ENCODE measurements at places on chromosomes 13 and 19. TPM values are rescaled to one million over a fixed set of nuclear protein-coding genes. Genes with fewer than 3 reads are reported as not detected.

Gene INAFM1
- 1.1 TPM for total RNA-seq

Gene SH2D3A
- 0.32 TPM for total RNA-seq

Gene DLEU7
- under 0.01 TPM for total RNA-seq

Gene SYT5
- total RNA-seq = not detected

Gene AP3D1
- 71.7 TPM for total RNA-seq

Gene PRRG2
- 3.7 TPM for total RNA-seq

Gene FGF14
- total RNA-seq = 0.88 TPM

Gene TMEM190
- total RNA-seq = not detected

Gene TEX29
- 0.44 TPM for total RNA-seq

Gene CEACAM4
- total RNA-seq = not detected

Gene GRIK5
- total RNA-seq = not detected

Gene RTBDN
- total RNA-seq = not detected

Gene NEK5
- total RNA-seq = 0.31 TPM

Gene CLEC17A
- not detected for total RNA-seq

Gene FUT6
- not detected for total RNA-seq

Gene VSTM1
- not detected for total RNA-seq

Gene SELENOV
- not detected for total RNA-seq

Gene ZNF296
- total RNA-seq = 0.13 TPM

Gene SIAH3
- not detected for total RNA-seq

Gene GGN
- 0.13 TPM for total RNA-seq

Gene ZGLP1
- total RNA-seq = 0.44 TPM

Gene IL17D
- total RNA-seq = 4.0 TPM

Gene PCDH17
- 5.8 TPM for total RNA-seq

Gene ZNF761
- total RNA-seq = 11.4 TPM

Gene APOC4
- total RNA-seq = not detected

Gene PEAK3
- total RNA-seq = not detected

Gene COG6
- 21.2 TPM for total RNA-seq

Gene OR10H5
- not detected for total RNA-seq

Gene TBXA2R
- total RNA-seq = 2.1 TPM

Gene THSD8
- total RNA-seq = not detected

Gene NECTIN2
- total RNA-seq = 167 TPM

Gene LRFN3
- 2.5 TPM for total RNA-seq

Gene EML2
- total RNA-seq = 23.0 TPM

Gene TEX26
- total RNA-seq = not detected

Gene PSG7
- total RNA-seq = not detected

Gene KCNRG
- 4.9 TPM for total RNA-seq

Gene MAST1
- 0.16 TPM for total RNA-seq

Gene ONECUT3
- total RNA-seq = not detected

Gene HS6ST3
- total RNA-seq = 0.06 TPM

Gene DACH1
- total RNA-seq = 7.7 TPM

Gene FBXO27
- 1.1 TPM for total RNA-seq

Gene PTPRH
- 0.25 TPM for total RNA-seq

All from bladder microvascular endothelial cell (primary cell).